Stimulated activated CD4-positive, alpha-beta T cell treated with anti-CD3 and anti-CD28 coated beads, Interleukin-2, amount 100 ng/mL, for 24 hours (primary cell): ENCODE measurements at places on chromosomes 2 and 18.
A peak's percentile ranks its signal among the peaks of the same experiment; 100 is the strongest.

- DNase-seq = no peak
Observed at GRCh38 chr2:240013343-240013742, 11.8 kb downstream of the NDUFA10 start.

DNA sequence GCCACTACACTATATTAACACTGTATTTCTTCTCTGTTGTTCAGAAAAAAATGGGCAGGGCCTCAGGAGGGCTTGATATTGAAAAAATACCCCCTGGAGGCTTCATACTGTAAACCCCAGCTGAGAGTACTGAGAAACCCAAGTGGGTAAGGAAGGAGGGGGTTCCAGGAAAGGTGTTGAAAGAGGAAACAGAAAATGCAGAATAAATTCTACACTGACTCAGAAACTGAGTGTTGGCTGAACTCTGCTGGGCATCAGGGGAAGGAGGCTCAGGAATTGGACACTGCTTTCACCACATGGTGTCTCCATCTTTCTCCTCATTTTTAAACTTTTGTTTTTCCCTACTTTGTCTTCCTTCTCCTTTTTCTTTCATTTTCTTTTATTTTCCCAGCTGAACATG, 253.7 kb downstream of the DYM start:
- DNase-seq = no peak

DNA sequence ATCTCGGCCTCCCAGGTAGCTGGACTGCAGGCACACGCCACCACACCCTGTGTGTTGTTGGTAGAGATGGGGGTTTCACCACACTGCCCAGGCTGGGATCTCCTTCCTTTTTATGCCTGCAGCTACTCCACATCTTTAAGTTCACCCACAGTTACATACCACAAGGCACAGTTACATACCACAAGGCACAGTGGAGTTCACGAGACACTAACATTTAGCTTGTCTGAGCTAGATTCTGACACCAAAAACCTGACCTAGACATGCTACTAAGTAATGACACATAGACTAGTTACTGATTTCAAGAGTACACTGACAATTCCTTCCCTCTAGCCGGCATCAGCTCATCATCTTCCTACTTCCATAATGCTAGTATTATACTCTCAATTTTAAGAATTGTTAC, 4.3 kb downstream of the POLR2D start:
- DNase-seq = no peak

DNA sequence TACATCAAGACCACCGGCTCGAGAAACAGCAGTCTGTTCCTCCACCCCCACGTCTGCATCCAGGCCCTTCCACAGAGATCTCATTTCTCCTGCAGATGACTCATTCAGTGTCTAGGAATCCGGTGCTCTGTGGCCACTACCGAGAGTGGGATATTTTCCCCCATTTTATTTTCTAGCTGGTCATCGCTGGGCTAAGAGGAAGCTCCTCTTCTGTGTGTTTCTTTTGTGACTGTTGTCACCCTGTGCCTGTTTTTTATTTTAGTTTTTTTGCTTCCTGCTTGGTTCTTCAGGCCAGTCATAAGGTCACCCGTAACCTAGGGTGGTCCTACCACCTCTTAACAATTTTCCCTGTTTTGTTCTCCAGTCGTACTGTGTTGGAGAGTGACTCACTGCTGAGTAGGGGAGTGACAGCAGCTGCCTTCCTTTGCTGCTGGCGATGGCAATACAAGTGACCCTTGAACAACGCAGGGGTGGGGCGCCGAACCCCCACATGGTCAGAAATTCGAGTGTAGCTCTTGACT, 6.7 kb downstream of the RAMP1 start:
- no peak for DNase-seq

DNA sequence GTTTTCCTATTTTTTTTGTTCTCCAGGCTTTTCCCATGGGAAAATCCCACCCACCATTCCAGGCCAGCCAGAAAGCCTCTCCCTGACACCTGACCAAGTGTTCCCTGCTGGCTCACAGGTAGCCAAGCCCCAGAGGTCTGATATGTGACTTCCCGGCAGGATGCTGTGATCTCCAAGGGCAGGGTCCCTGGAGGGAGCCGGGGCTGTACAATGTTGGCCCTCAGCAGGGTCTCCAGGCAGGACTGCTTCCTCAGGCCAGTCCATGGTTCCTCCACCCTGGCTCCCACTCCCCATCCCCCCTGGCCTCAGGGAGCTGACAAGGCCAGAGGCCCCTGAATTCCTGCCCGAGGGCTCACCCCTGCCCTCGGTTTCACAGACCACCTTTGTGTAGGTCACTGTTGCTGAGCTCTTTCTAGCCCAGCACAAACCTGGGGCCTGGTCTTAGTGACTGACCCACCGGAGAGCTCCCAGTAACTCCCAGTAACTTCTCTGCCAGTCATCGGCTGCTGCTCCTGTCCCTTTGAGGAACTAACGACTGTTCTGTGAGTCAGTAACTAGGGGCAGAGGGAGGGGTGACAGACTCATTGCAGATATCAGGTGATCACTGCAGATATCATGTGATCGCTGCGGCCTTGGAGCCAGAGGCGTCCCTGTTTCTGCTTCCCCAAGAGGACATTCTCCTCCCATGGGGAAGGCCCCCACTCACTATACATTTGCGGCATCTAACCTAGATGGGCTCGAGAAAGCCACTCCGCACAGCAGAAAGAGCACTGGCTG, 38.7 kb downstream of the SDC1 start:
- DNase-seq = no peak

DNA sequence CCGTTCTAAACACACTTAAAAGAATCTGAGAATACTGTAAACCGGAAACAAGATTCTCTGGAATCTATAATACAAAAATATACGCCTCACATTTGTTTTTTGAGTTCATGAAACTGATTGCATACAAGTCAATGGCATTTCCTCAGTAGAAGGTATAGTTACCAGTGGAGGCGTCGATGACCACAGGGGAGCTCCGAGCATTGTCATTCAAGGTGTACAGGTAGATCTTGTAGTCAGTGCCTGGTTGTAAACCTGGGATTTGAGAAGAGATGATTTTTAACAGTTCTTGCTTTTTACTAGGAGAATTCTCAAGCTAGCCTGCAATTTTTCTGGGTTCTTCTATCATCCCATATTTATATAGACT, 60.4 kb downstream of the FN1 start:
- no peak for DNase-seq

GRCh38 chr18:2971741-2972552, 41.0 kb downstream of the LPIN2 start:
- DNase-seq = peak; percentile 65

GRCh38 chr2:51304311-51304710, 272.4 kb upstream of the NRXN1 start:
- DNase-seq = no peak

DNA sequence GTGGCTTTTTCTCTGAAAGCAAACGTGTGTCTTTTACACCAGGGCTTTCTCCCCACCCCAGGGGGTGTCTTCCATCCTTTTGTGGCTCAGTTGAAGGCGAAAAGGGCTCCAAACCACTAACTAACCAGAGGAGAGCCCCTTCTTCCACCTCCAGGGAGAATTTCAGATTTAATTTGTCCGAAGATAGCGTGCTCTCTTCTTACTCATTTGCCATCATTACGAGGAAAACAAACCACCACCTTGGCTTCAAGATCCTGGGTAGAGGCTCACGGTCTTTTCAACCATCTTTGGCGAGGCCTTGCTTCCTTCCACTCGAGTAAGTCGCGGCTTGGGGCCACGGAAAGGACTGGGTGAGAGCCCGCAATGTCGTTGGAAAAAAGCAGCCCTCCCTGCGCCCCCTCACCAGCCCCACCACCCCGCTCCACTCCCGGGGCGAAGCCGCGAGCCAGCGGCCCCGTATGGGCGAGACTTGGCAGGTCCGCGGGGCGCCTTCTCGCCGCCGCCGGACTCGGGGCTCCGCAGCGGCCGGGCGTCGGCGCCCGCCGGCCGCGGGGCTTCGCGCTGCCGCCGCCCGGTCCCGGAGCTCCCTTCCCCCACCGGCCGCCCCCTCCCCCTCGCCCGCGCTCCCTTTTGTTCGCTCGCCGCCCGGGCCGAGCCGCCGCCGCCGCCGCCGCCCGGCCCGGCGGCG, 1.7 kb upstream of the ZNF532 start:
- DNase-seq = peak; percentile 20

DNA sequence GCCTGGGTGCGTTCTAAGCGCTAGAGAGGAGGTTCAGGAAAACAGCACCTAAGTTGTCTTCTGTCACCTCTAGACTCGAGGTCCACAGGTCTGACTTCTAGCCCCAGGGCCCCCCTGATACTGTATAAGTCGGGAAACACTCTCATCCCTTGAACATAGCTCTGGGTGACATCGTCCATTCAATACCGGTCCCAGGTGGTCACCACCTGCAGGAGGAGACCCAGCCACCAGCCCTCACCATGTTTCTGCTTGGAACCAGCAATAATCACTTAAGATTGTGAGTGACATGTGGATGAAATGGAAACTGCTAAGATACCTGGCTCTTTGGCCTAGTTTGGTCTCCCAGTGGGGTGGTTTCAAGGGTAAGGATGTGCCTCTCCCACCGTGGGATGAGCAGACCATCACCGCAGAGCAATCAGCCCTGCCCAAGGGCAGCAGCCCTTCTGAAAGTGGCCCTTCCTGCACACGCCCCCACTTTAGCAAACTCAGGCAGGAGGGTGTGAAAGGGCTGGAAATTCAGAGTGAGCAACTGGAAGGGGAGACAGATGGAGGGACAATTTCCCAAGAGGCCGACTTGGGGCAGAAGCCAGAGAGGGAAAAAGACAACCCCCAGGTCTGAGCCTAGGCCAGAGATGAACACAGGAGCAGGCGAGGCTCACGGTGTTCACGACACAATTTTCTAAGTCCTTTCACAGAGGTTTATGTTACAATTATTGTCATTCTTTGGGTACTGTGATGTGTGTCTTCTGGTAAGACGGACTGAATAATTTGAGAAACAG, 95.2 kb downstream of the ZNF516 start:
- no peak for DNase-seq

DNA sequence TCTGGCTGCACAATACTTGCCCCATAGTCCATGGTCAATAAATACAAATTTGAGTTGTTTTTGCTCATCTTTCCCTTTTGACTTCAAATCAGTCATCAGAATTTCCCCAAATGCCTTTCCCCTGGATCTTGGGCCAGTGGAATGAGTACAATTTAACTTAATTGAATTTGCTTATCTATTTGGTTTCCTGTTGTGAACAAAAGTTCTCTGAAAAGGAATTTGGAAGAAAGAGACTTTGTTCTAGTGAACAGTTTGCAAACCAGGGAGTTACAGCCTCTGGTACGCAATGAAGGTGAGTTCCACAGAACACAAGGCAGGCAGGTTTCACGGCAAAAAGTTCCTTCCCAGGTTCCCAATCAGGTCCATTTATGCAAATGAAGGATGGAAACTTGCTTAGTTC, 1.2 kb upstream of the UGT1A1 start:
- no peak for DNase-seq

- DNase-seq = no peak
Observed at GRCh38 chr2:115483666-115484065, 1041.2 kb downstream of the DPP10 start.

- DNase-seq = no peak
Observed at GRCh38 chr2:64114063-64114911, 29.9 kb downstream of the PELI1 start.

DNA sequence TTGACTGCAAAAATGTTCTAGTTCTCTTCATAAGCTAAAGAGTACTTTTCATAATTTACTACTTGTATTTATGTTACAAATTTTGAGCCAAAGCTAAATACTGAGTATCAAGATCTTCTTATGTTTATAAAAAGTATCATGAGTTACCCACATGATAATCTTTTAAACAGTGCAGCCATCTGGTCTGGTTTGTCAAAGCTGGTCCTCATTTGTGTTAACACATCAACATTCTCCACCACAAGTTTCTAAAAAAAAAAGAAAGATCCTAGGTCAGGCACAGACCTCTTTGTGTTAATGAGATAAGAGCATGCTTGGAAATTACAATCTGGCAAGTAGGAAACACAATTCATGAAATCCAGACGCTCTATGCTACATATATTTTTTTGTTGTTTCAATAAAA, 75.5 kb upstream of the FRZB start:
- no peak for DNase-seq

DNA sequence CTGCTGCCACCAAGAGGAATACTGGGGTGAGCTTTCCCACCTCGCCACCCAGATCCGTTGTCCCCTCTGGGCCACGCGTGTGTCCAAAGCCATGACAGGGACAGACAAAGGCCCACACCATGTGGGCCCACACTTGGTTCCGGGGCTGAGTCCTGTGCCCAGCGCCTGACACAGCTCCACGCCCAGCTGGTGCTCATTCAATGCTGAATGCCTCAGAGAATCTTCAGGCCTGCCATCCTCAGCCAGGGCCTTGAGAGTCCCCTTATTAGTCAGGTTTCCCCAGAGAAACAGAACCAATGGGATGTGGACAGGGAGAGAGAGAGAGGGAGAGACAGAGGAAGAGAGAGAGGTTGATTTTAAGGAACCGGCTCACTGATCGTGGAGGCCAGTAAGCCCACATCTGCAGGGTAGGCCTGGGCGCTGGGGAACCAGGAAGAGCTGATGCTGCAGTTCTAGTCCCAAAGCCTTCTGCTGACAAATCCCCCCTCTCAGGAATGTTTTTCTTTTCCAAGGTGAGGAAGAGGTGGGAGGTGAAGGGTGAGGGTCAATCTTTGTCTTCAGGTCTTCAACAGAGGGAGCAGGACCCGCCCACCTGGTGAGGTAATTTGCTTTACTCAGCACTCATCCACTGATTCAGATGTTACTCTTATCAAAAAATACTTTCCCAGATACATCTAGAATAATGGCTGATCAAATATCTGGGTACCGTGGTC, 10.2 kb upstream of the SPATA3 start:
- no peak for DNase-seq

DNA sequence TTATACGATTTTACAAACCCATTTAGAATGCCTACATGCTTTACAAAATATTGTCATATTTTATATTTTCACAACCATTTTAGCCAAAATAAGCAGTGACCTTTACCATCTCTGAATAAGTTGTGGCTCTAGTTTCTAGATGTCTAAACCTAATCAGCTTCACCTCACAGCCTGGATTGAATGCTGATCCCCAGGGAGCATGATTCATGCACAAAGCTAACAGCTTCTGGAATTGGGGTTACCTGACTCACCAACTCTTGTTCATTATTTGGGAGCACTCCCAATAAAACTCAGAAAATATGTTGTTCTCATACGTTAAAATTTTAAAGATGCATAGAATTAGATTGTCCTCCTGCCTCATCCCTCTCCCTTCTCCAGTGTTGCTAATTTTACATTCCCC, 611.7 kb upstream of the NETO1 start:
- DNase-seq = no peak
